ENCODE measurements at places on chromosomes 3 and 15. TPM values are rescaled to one million over a fixed set of nuclear protein-coding genes. Genes with fewer than 3 reads are reported as not detected.

Gene PRTG
- polyA plus RNA-seq, result not detected

DNA sequence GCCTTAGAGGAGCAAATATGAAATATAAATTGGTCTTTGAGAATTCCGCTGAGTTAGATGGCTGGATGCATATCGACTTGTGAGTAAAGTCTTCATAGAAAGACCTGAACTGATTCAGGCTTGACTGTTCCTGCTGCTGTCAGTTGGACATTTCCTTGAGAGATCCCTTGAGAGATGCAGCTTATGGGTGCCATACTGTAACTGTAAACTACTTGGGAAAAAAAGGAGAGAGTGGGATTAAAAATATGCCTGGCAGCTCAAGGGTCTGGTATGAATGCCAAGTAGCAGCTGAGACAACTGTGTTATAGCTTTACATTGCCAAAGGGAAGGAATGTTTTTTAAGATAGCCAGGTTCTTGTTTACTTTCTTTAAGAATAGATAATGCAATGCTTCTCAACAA, 926.6 kb downstream of the EPHA3 start:
- H3K4me1 ChIP-seq, result no peaks in the 10 kb centered on the region
- no peaks in the 10 kb centered on the region for H3K36me3 ChIP-seq
- H3K27me3 ChIP-seq, result no peaks in the 10 kb centered on the region
- no peak overlapping the region for H3K4me3 ChIP-seq
- DNase-seq, result no peak

DNA sequence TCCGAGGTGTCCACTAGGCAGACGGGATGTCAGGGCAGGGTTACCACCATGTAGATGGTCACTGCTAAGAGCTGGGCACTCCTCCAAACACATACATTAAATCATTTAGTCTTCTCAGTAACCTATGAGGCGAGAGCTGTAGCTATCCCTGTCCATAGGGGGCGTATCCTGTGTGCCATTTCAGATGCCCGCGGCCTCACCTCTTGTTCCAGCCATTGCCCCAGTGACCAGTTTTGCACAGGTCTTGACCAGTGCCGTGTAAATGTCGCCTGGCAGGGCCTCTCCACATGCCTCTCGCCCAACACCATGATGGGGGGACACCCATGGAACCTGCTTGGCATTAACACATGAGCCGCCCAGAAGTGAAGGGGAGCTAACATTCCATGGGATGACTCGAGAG, 20.8 kb upstream of the SRP14 start:
- no peaks in the 10 kb centered on the region for H3K27me3 ChIP-seq
- no peaks in the 10 kb centered on the region for H3K36me3 ChIP-seq
- peaks cover 78% of the 10 kb centered on the region for H3K4me1 ChIP-seq
- no peak for DNase-seq

Gene KIF7
- 0.11 TPM for polyA plus RNA-seq

- H3K27me3 ChIP-seq, result no peaks in the 10 kb centered on the region
- H3K4me1 ChIP-seq, result peaks cover 3% of the 10 kb centered on the region
- no peaks in the 10 kb centered on the region for H3K36me3 ChIP-seq
- H3K4me3 ChIP-seq, result no peak overlapping the region
- no peak overlapping the region for H3K27ac ChIP-seq
- no peak for DNase-seq
Measured at GRCh38 chr3:128923576-128923975, 44.2 kb downstream of the ACAD9 start.

DNA sequence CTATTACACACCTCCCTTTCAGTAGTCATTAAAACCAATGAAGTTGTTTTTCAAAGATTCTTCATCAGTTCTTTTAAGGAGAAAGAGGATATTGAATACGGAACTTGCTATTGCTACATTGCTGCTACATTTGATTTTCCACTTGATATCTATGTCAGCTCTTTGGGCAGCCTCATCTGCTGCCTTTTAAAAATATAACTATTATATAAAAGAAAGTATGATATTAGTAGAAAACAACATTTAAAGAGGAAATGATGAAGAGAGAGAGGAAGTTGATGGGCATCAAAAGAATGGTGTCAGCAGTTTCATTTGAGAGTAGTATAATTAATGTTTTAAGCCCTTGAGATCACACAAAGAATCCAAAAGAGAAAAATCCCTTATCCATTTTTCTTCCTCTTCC, 171.4 kb downstream of the NFKBIZ start:
- H3K4me1 ChIP-seq, result peaks cover 8% of the 10 kb centered on the region
- no peaks in the 10 kb centered on the region for H3K36me3 ChIP-seq
- no peak overlapping the region for H3K27ac ChIP-seq

GRCh38 chr3:126656371-126657134, 1.6 kb upstream of the TXNRD3 start:
- H3K27ac ChIP-seq, result no peak overlapping the region
- peaks cover 4% of the 10 kb centered on the region for H3K27me3 ChIP-seq
- no peak for DNase-seq
- no peaks in the 10 kb centered on the region for H3K36me3 ChIP-seq
- no peaks in the 10 kb centered on the region for H3K4me1 ChIP-seq

DNA sequence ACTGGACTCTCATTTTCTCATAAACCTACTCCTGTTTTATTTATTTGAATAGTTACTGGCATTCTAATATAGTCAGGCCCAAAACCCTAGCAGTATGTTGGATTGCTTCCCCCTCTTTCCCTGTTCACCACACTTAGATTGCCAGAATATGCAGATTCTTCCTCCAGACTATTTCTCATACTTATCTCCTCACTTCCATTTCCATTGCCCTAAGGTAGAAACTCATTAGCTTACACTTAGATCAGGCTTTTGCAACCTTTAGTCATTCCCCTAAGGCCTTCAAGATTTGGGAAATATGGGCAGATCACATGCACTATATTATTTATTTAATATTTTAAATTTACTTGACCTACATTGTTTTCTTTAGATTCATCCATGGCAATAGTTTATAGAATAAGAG, 98.9 kb downstream of the MEIS2 start:
- no peak overlapping the region for H3K4me3 ChIP-seq
- no peaks in the 10 kb centered on the region for H3K27me3 ChIP-seq
- H3K4me1 ChIP-seq, result no peaks in the 10 kb centered on the region
- DNase-seq, result no peak
- no peak overlapping the region for H3K27ac ChIP-seq
- H3K36me3 ChIP-seq, result no peaks in the 10 kb centered on the region

DNA sequence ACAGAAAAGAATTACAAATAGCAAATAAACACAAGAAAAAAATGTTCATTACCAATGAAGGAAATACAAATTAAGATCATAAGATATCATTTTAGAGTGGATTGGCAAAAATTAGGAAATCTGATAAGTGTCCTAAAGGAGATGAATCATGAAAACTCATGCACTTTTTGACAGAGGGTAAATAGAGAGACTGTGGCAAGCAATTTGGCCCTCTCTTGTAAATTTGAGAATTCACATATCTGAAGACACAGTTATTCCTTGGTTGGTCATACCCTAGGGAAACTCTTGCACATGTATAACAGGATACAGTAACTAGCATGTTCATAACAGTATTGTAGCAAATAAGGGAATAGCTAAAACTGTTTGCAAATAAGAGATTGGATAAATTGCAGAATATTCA, 246.0 kb upstream of the GADL1 start:
- H3K4me1 ChIP-seq, result no peaks in the 10 kb centered on the region
- H3K27me3 ChIP-seq, result no peaks in the 10 kb centered on the region
- no peak overlapping the region for H3K4me3 ChIP-seq
- H3K27ac ChIP-seq, result no peak overlapping the region
- no peaks in the 10 kb centered on the region for H3K36me3 ChIP-seq

GRCh38 chr3:42745291-42745745, 27.7 kb downstream of the CCDC13 start:
- H3K36me3 ChIP-seq, result no peaks in the 10 kb centered on the region
- H3K27ac ChIP-seq, result no peak overlapping the region
- H3K4me1 ChIP-seq, result no peaks in the 10 kb centered on the region

Measured in GM12878 (cell line).